ENCODE measurements at places on chromosomes 6 and 20.

DNA sequence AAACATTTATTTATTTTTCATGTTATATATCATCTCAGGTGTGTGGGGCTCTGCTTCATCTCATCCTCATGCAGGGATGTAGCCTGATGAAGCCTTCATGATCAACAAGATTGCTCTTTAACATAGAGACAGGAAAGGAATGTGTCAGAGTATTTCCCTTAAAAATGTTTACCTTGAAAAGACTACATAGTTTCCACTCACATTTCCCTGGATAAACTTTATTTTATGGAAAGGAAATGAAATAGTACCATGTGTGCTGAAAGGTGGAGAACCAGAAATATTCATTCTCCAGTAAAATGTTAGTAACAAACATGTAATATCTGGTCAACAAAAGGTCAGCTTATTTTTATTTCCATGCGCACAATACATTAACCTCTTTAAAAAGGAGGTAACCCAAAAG is 155.8 kb downstream of the GRM1 start:
- DNase-seq, result no peak

GRCh38 chr6:88493717-88494116 is 327.6 kb upstream of the CNR1 start:
- DNase-seq, result no peak

GRCh38 chr6:132484680-132485018 is 28.3 kb downstream of the STX7 start:
- DNase-seq, result no peak

DNA sequence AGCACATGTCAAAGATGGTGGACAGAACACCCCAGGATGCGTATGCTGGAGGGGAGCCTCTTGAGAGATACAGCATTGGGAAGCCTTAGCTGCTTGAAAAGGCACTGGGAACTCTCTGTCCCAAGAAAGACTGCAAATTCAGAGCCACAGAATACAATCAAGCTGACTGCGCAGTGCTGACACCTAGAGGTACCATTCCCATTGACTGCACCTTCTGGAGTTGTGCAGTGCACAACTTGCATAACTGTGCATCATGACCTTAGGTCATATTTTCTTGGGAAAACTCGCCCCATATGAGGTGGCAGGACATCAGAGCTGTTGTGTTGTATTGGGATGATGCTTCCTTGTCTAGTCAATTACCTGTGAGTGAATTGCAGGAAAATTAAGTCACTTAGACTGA is 646.5 kb upstream of the NOX3 start:
- DNase-seq, result no peak

GRCh38 chr6:30077218-30077617 is 1.6 kb upstream of the RNF39 start:
- no peak for DNase-seq

DNA sequence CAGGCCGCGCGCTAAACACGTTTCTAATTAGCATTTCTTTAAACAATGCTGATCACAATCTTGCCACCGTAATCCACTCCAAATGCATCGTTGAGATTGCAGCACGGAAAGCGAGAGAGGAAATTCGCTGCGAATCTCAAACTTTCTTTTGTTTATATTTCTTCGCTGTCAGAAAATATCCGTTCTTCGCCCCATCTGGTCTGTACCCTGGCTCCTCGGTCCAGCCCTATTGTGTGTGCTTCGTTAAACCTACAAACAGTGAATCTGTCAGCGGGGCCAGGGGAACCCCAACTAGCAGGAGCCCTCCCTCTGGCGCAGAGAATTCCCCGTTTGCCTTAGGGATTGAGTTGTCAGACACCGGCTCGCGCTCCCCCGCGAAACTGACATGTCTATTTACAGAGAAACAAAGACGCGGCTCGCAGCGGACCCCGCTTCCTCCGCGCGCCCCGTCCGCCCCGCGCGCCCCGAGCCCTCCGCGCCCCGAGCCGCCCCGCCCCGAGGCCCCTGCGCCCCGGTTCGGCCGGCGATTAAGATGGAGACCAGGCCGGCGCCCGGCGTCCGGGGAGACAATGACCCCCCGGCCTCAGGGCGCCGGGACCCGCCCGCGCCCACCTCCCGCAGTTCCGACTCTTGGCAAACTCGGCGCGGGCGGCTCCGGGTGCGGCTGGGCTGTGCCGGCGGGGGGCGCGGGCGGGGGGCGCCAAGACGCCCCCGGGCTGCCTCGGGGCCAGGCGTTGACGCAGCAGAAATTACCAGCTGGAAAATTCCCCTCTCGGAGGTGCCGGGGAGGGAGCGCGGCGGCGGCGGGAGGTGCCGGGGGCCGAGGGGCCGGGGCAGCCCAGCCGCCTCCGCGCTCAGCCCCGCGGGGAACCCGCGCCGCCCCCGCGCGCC is 874 bp downstream of the ZBTB46 start:
- DNase-seq, result no peak

DNA sequence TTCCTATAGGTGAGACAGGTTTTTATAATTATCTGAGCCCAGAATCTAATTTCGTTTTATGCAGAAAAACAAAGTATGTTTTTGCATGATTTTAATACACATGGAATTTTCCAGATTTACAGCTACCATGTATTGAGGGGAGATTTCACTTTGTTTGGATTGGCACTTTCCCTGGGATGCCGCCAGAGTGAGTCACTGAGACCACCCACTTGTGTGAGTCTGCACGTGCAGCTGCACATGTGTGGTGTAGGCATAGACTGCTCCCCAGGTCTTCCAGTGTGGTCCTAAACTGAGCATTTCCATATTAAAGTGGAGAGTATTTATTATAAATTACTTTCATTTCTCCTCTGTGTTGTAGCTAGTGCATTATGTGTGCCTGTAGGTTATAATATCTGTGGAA is 186.8 kb downstream of the UBE3D start:
- DNase-seq, result no peak

- DNase-seq, result no peak
These were observed 475.0 kb upstream of the SULF2 start for GRCh38 chr20:48260129-48260756.

- no peak for DNase-seq
These were observed 8.0 kb downstream of the BTN2A1 start for GRCh38 chr6:26465776-26466175.

- no peak for DNase-seq
These were observed 9.6 kb downstream of the ABHD12 start for GRCh38 chr20:25380945-25381614.

DNA sequence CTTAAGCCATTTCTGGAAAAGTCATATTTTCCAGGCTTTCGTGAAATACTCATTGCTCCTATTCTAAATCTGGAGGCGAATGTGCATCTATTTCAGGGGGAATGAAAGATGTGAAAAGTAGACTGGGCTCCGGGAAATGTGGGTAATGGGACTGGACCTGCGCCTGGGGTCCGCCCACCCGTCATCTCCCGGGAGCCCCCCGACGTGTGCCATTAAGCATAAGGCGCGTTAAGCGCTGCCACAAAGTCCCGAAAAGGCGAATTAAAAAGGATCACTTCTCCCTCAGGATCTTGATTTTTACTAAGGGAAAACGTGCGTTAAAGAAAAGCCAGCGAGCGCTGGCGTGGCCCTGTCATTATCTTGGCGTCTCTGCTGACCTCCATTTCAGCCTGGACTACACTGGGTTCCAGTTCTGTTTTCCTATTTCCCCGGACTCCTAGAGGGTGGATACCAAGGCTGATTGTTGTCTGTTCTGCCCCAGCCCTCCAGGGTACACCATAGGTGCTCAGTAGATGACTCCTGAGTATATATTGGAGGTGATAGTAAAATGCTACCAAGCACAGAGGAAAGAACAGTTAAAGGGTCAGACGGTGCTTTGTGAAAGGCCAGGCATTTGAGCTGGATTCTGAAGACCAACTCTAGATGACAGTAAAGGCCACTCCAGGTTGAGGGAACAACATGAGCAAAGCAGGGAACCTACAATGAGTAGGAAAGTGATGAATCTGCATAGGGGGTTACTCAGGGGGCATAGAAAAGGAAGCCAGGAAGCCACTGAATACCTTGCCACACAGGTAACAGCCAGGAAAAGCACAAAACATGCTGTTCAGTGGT is 89.2 kb upstream of the ARID1B start:
- DNase-seq, result no peak

GRCh38 chr6:169396554-169397163 is 143.0 kb upstream of the THBS2 start:
- no peak for DNase-seq

GRCh38 chr20:55472704-55473103 is 532.6 kb downstream of the CBLN4 start:
- DNase-seq, result no peak

DNA sequence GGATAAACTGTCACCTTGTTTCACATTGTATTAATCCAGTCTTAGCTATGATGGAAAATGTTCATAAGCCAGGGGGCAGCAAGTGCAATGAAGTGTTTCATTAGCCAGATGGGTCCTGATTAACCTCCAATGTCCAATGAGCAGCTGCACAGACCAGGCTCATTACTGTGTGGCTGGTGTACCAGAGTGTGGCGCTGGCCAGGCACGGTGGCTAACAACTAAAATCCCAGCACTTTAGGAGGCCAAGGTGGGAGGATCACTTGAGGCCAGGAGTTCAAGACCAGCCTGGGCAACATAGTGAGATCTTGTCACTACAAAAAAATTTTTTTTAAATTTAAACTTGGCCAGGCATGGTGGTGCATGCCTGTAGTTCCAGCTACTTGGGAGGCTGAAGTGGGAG is 201.7 kb upstream of the FOXQ1 start:
- DNase-seq, result peak; percentile 4

GRCh38 chr6:63553208-63553607 is 19.1 kb upstream of the LOC128125822 start:
- DNase-seq, result no peak

GRCh38 chr20:32902456-32903420 is 44.0 kb downstream of the EFCAB8 start:
- DNase-seq, result peak; percentile 43

DNA sequence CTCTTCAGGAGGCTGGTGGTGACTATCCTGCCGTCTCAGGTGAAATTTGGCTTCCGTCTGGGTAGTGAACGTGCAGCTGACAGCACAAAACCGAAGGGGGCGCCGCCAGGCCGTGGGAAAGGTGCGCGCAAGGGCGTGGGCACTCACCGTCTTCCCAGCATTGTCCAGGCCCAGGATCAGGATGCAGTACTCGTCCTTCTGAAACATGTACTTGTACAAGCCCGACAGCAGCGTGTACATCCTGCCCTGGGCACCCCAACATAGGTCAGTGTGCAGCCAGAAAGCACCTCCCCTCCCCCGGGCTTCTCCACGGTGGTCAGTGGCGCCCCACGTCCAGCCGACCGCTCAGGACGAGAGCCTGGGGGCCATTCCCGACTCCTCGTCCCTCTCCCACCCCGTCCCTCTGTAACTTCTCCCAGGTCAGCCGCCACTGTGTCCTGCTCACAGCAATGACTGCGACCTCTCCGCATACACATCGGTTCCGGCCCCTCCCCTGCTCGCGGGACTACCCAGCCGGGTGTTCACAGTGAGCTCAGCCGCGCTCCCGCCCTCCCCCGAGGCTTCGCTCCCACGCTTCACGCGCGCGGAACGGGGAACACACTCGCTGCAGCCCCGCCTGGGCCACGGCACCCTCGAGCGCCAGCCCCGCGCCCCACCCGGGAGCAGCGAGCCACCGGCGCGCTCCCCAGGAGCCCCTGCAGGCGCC is 771 bp downstream of the ARFRP1 start:
- no peak for DNase-seq

DNA sequence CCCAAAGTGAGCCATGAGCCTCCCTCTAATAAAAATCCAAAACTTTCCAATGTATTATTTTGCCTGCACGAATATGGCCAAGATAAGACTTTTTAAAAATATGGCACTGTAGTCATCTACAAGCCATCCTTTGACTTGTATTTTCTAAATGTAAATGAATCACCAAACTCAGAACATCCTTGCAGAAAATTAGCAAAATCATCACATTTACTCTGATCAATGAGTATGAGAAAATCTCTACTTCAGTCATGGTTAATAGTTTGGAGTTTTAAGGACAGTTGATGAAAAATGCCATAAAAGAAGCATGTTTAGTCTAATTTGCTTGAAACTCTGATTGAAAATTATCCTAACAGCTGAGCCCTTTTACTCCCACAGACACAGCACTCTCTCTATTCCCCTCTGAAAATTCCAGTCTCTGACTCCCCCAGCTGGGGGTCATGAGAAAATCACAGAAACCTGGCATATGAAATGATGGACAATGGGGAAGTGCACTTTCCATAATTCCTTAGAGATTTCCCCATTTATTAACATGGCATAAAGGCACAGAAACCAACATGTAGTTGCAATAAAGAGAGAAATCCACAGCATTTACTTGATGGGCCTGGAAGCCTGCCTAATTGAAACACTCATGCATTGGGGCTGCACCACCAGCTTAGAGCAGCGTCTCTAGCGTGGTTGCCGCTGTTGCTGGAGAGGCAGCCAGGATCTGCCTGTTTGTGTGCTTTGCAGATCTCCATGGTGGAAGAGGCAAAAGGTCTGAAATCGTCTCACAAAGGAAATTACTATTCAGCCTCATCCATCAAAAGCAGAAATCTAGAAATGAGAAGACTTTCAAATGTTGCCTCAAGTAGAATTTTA is 214.0 kb downstream of the WDR27 start:
- no peak for DNase-seq

DNA sequence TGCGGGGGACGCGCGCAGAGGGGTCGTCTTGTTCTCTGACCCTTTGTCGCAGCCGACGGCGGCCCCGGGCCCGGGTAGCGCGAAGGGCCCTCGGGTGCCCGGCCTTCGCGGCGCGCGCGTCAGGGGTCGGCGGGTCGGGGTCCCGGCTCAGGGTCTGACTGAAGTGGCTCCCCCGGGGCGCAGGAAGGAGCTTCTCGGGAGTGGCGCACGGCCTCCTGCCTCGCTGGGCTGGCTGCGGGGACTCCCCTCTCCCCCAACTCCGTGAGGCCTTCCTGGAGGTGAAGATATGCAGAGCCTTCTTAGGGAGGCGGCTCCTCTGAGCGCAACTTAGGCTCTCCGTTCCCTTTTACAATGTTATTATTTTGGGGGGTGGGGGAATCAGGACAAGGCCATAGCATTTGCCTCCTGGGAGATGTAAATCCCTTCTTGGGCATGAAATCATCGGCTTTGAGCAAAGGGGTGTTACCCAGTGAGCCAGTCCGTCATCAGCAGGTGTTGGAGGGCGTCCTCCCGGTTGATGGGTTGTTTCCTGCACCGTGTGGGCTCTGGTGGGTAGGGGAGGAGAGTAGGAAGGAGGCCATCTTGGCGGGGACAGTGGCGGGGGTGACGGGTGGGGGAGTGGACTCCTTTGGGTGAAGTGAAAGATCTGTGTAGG is 523 bp downstream of the CDS2 start:
- DNase-seq, result no peak

GRCh38 chr6:127816643-127817042 is 84.2 kb downstream of the THEMIS start:
- no peak for DNase-seq

DNA sequence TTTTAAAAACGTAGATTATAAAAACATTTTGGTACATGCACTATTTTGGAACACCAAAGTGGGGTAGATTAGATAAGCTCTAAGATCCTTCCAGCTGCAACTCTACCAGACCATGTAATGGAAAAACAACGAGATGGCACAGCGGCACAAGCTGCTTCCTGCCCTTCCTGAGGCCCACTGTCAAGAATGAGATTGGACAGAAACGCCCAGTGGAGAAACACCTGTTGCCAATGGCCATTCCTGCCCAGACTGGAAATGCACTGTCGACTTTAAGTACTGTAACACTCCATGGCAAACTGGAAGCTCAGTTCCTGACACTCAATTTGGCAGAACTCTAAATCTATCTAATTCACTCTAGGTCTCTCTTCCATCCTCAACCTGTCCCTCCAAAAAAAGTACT is 21.4 kb downstream of the EDEM2 start:
- no peak for DNase-seq

GRCh38 chr20:62359043-62359490 is 8.0 kb downstream of the LAMA5 start:
- no peak for DNase-seq
